ENCODE measurements at places on chromosomes 16 and 17.

DNA sequence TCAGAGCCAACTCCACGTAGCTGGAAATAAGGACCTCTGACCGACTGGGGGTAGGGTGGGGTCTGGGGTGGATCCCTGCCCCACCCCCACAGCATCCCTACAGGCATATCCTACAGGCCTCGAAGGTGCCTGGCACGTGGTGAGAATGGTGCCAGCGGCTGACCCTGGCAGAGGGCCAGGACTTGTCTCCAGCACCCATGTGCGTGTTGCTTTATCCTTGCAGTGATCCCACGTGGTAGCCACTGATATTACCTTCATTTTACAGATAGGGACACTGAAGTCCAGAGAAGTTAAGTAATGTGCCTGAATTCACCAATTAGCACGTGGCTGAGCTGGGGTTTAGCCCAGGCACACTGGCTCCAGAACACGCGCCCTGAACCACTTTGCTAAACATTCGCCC, 8.3 kb downstream of the ITGAD start:
- DNase-seq, result no peak

GRCh38 chr17:39054111-39054645, 87.0 kb upstream of the FBXO47 start:
- DNase-seq, result no peak

- DNase-seq, result no peak
Measured at GRCh38 chr16:56204816-56205215, 13.5 kb downstream of the GNAO1 start.

GRCh38 chr17:76005263-76006149, 4.9 kb downstream of the CDK3 start:
- DNase-seq, result peak; percentile 81

GRCh38 chr17:78263063-78263735, 31.8 kb downstream of the TMEM235 start:
- DNase-seq, result peak; percentile 55

- no peak for DNase-seq
Measured at GRCh38 chr17:73304971-73305812, 6.6 kb downstream of the CDC42EP4 start.

GRCh38 chr17:43911904-43912303, 4.6 kb upstream of the MPP2 start:
- no peak for DNase-seq

GRCh38 chr16:19815418-19815817, 69.2 kb downstream of the GPRC5B start:
- no peak for DNase-seq

GRCh38 chr17:29131814-29132682, 48.1 kb downstream of the MYO18A start:
- no peak for DNase-seq

- DNase-seq, result no peak
Measured at GRCh38 chr16:12431561-12431960, 372.1 kb downstream of the CPPED1 start.

DNA sequence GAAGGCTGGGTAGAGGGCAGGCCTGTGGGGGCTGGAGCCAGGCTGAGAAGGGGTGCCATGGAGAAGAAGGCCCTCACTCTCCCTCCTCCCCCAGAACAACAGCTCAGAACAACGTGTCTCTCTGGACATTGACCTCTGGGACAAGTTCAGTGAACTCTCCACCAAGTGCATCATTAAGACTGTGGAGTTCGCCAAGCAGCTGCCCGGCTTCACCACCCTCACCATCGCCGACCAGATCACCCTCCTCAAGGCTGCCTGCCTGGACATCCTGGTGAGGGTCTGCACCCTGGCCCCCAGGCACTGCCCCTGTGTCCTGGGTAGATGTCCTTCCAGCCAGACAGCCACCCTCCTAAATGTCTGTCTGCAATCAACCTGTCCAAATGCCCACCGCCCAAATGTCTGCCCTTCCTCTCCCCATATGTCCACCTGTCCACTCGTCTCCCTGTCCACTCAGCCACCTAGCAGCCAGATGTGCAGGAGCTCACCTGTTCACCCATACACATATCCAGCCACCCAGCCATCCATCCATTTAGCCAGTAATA, 12.2 kb downstream of the GJD3 start:
- DNase-seq, result no peak

GRCh38 chr17:73029021-73029420, 63.5 kb downstream of the SLC39A11 start:
- DNase-seq, result no peak

- DNase-seq, result peak; percentile 59
Measured at GRCh38 chr16:72124761-72125634, 31.4 kb downstream of the DHX38 start.

GRCh38 chr16:47928008-47928407, 227.8 kb downstream of the ABCC12 start:
- DNase-seq, result no peak

GRCh38 chr17:57939797-57940196, 15.4 kb downstream of the CUEDC1 start:
- no peak for DNase-seq

- DNase-seq, result no peak
Measured at GRCh38 chr16:22699356-22699755, 114.6 kb upstream of the HS3ST2 start.

DNA sequence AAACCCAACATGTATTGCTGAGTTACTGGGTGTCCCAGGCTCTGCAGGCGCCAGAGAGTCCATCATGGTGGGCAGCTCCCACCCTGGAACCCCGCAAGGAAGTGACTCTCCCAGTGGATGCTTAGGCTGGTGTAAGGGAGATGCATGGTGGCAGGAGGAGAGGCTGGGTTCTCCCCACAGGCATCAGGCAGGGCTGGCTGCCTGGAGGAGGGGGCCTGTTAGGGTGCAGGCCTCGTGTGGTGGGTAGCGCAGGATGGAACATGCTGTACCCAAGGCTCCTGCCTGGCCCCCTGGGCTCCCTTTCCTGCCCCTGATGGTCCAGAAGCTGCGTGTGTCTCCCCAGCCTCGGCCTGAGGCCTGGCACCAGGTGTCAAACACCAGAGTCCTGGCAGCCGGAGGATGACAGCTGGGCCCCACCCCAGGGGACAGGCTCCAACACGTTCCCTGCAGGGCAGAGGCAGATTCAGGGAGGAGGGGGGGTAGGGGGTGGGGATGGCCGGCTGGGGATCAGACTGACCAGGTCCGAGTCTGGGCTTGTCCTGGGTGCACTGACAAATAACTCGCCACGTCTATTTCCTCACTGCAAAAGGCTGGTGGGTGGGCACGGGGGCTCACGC, 40.2 kb upstream of the CIBAR2 start:
- DNase-seq, result no peak

DNA sequence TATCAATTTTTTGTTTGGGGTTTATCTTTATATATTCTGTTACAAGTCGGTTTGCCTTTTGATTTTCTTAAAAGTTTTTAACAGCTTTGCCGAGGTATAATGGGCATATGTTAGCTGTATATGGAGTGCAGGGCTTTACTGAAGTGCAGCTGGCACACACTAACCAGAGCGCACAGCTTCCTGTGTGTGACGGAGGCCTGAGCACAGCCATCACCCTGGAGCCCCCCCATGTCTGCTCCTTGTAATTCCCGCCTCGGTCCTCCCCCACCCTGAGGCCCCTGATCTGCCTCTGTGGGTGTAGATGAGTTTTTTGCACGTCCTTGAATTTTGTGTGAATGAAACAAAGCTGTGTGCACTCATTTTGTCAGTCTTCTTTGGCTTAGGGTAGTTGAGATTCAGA, 60.1 kb upstream of the ZNF750 start:
- no peak for DNase-seq

GRCh38 chr17:4332296-4332970, 34.0 kb downstream of the UBE2G1 start:
- no peak for DNase-seq

- DNase-seq, result peak; percentile 34
Measured at GRCh38 chr17:28335959-28336871, 654 bp downstream of the TNFAIP1 start.

DNA sequence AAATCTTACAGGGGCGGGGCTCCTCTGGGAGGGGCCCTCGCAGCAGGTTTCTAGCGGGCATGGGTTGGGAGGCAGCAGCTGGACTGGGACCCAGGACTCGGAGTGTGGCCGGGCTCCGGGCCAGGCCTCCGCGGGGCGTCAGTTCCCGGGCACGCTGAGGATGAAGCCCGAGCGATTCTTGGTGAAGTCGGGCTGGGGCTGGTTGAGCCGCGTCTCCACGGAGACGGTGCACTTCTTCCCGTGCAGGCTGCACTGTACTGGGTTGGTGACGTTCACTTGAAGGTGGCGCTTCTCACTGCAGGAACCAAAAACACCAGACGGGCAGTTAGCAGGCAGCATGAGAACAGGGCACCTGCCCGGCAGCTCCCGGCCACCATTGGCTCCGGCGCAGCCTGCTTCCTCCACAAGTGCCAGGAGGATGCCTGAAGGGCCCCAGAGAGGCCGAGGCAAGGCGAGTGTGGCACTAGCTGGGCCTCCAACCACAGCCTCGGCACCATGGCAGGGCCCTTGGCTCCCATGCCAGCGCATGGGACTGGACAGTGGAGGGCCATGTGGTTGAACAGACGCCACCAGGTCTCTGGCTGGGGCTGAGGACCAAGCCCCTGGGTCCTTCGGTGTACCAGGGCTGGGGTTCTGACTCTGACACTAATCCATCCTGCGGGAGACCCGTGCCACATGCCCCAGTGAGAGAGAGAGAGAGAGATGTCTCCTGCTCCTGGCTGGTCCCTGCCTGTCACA, 8.0 kb downstream of the CDK5R1 start:
- no peak for DNase-seq

Measured in CD4-positive, alpha-beta T cell treated with Interleukin-10 for 1 hour (primary cell).